Activated CD8-positive, alpha-beta memory T cell treated with anti-CD3 and anti-CD28 coated beads, Interleukin-2, amount 10 ng/mL, durations not matched to agents 7 days and 5 days (primary cell): ENCODE measurements at places on chromosomes 13 and 19.
A peak's percentile ranks its signal among the peaks of the same experiment; 100 is the strongest.

GRCh38 chr19:48737360-48737998 lies 2.9 kb downstream of the RASIP1 start:
- DNase-seq = no peak

DNA sequence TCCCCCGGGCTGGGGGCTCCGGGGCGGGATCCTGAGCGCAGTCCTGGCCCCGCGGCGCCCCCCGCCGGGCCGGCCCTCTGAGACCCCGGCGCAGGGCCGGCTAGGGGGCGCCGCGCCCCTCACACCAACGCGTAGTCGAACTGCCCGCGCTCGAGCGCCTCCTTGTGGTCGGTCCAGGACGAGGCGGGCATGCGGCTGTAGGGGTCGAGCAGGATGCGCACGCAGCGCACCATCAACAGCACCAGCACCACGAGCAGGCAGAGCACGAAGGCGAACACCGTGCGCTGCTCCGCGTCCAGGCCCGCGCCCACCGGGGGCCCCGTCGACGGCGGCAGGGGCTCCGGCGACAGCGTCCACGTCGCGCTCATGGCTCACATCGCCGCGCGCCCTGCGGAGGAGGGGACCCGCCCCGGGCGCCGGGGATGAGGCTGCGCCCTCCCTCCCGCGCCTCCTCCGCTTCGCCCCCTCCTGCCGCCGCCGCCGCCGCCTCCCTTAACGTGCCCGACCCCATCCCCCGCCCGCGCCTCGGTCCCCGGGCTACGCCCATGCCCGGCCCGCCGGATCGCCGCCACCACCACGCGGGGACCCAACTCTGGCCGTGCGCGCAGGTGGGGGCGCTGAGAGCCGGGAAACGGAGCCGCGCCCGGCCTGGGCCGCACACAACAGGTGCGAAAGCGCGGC lies 624 bp downstream of the CTXN1 start:
- peak; percentile 87 for DNase-seq

DNA sequence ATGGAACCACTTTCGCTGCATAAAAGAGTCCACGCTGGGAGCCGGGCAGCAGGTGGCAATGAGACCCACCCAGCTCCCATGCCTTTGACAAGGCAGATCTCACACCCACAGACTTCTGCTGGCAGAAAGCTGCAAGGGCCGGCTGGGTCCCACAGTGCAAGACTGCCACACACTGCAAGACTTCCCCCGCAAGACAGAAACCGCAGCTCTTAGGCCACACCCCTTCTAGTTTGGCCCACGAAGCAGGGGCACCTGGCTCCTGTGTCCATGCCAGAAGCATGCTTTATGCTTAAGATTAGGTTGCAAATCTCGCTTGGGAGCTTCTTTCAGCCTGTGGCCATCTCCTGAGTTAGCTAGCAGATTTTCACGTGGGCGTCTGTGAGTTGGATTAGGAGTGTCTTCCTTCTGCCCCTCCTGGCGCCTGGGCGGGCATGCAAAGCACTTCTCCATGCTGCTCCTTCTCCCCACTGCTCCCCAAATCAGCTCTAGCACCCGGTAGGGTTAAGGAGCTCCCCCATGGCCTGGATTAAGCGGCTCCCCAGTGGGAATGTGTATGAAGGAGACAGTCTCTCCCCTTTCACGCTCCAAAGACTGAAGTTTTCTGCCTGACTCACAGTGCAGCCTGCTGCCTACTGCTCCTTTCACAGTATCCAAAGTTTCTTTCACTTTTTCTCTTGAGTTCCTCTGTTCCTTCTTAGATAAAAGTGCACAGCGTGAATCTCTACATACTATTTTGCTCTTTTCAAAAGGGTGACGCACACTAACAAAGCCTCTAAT lies 17.7 kb downstream of the GPC6 start:
- DNase-seq = no peak

DNA sequence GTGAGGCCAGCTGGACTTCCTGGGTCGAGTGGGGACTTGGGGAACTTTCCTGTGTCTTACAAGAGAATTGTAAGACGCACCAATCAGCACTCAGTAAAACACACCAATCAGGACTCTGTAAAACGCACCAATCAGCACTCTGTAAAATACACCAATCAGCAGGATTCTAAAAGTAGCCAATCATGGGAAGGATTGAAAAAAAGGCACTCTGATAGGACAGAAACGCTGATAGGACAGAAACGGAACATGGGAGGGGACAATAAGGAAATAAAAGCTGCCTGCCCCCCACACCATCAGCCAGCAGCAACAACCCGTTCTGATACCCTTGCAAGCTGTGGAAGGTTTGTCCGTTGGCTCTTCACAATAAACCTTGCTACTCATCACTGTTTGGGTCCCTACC lies 73.1 kb upstream of the SGCG start:
- DNase-seq = no peak

DNA sequence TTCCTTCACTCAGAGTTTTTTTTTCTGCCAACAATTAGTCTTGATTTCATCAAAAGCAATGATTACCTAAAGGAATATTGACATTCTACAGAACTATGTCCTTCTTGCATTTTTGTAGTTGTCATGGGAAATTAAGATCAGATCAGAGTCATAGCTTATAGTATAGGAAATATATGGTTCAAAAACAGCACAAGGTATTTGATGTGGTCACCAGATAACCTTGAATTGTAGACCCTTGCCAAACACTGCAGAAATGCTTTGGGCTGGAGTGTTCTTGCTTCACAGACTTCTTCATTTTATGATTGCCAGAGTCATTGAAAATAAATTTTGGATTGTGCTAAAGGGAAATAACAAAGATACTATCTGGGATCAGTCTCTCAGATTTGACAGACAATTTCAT lies 103.7 kb downstream of the AKAP11 start:
- no peak for DNase-seq

DNA sequence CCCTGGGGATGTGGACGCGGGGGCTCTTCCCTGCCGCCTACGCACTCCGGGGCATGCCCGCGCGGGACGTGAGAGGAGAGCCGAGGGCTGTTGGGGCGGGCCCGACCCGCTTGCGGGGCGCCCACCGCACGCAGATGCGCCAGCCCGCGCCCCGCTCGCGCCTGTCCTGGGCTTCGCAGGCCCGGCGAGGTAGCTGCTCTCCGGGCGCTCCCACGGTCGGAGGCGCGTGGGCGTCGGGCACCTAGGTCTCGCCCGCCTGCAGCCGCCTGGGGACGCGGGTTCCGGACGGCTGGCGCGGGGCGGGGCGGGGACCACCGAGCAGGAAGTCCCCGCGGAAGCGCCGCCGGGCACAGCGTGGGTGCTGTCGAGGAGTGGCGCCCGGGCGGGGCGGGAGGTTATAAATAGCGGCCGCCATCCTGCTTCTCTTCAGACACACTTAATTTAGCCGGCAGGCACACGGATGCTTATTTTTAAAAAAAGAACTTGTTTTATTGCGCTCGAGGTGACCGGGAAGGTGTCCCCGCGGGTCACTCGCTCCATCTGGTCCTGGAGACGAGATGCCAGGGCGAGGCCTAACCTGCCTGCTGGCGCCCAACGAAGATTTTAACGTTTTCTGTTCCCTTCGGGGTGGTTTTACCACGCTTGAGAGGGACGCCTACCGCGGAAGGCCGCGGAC lies 561 bp upstream of the GJA3 start:
- peak; percentile 73 for DNase-seq

DNA sequence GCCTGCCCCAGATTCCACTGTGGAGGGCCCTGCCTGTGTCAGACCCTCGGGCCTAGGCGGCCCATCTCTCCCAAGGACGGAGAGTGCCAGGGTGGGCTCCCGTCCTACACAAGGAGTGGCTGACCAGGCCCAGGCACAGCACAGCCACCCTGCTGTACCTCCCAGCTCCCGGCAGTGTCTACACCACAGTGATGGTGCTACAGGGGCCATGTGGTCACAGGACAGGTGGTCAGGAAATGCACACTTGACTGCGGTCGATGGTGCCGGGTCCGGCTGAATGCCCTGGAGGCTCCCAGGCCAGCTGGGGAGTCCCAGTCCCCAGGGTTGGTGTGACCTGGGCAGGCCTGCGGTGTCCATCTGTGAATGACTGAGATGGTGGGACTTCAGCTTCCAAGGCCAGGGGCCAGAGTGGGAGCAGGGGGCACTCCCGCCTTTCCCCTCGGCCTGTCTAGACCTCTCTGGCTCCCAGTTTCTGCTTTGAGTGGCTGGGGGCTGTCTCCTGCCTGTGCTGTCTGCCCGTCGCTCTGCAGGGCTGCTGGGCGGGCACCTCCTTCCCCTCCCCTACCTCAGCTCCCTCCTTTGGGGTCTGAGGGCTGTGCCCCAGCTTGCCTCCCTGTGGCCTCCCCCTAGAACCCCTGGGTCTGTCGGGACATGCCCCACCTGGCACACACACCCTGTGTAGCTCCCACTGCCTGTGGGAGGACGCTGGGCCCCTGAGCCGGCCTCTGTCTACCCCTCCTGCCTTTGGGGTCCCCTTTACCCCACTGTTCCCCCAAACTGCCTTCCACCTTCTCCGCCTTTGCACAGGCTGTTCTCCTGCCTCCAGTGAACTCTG lies 12.5 kb downstream of the DDA1 start:
- no peak for DNase-seq

DNA sequence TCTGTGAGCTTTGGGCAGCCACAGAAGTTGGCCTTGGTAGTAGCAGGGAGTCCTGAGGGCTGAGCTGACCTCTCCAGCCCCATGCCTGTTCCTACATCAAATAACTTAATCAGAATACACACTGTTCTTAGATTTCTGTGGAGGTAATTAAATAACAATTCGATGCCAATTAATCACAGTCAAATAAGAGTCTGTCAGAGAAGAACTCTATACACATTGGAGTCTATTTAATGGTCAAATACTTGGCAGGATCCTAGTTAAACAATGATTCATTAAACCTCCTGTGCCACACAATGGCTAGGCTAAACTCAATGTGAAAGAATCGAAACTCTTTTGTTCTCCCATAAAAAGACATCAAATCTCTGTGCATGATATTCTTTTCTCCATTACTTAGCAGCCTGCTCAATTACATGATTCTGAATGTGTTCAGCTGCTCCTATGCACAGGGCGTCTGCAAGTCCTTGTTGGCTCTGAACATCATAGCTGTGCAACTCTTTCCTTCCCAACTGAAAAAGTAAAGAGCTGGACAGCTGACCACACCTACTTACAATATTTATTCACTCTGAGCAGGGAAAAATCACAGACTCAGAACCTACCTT lies 173.1 kb downstream of the ABCC4 start:
- no peak for DNase-seq

- DNase-seq = no peak
Observed at GRCh38 chr13:75838366-75839005, 202.4 kb downstream of the LMO7 start.

- DNase-seq = no peak
Observed at GRCh38 chr13:70173598-70173959, 65.3 kb upstream of the KLHL1 start.

DNA sequence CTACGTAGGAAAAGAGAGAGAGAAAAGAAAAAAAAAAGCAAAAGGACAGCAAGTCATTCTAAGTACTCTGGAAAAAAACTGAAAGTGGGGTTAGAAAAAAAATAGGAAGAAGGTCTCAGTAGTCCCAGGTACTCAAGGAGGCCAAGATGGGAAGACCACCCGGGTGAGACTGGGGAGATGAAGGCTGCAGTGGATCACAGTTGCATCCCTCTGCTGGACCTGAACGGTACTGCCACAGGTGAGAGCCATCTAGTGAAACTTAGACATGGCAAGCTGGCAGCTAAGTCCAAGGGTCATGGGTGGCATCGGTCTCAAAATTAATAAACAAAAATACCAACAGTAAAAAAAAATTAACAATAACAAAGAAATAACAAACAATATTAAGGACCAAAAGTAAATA lies 41.0 kb upstream of the ZNF91 start:
- DNase-seq = no peak

GRCh38 chr19:52789440-52789839 lies 2.8 kb upstream of the ZNF600 start:
- DNase-seq = no peak

DNA sequence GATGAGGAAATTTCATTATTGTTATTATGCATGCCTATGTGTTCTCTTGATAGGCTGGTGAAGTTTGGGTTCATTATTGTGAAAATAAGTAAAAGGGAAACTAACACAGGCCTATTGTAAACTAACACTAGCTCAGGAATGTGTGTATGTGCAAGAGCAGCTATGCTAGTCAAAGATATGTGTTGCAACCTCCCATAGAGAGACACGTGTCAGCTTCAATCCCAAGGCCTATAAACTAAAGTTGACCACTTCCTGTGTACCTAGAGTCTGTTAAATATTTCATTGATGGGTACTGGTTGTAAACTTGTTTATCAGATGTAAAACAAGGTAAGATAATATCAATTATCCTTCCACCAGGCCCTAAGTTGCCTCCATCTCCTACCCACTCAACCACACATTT lies 44.7 kb upstream of the ZNF30 start:
- DNase-seq = no peak

- no peak for DNase-seq
Observed at GRCh38 chr13:109545931-109546330, 240.5 kb downstream of the IRS2 start.

DNA sequence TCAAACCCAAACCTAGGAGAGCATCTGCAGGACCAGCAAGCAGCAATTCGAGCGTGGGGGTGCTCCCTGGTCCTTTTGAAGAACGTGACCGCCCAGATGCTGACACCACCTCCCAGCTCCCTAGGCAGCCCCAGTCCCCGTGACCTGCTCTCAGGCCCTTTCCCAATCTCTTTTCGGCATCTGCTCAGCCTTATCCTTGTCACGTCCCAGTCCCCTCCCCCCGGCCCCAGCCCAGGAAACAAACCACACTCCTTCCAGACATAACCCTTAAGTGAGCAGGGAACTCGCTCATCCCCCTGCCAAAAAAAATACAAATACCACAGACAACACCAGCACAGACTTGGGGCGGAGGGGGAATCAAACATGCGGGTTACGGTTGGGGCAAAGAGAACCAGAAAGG lies 3.3 kb downstream of the MLLT1 start:
- no peak for DNase-seq

GRCh38 chr13:94928127-94928775 lies 215.9 kb upstream of the SOX21 start:
- DNase-seq = no peak

- DNase-seq = peak; percentile 76
Observed at GRCh38 chr19:41546386-41546789, 29.6 kb upstream of the CEACAM21 start.

DNA sequence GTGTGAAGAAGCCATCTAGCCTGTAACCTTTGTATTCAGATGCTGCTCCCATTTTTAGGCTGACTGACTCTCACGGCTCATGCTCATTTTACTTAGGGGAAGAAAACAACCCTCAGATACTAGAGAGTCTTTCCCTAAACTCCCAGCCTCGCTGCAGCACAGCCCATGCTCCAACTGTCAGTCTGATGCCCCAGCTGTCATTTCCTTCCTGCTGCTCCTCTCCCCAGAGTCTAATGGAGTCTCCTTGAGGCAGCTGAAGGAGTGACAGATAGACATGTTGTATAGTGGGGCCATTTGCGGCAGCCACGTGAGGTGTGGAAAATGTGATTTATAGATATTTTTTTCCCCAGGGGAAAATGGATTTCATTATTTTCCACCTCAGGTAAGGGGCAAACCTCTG lies 59.2 kb upstream of the OLFM4 start:
- no peak for DNase-seq

- DNase-seq = no peak
Observed at GRCh38 chr13:109160357-109160756, 530.9 kb downstream of the MYO16 start.

DNA sequence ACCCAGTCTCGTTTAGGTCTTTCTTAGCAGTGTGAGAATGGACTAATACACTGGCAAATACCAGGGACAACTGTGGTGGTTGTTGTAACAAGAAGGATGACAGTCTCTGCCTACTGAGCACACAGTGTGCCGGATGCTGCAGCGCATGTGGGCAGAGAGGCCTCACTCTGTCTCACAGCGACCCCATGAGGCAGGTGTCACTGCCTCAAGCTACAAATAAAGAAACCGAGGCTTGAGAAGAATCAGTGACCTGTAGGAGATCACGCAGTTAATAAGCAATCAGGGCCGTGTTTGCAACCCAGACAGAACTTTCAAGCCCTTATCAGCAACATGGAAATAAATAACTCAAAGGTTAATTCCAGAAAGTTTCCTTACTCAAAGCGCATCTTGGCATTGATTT lies 40.5 kb upstream of the GAS6 start:
- DNase-seq = peak; percentile 42
